Inflammatory macrophage treated with lipopolysaccharide for 1 hour (primary cell): ENCODE measurements at places on chromosomes 3 and 15.
A peak's percentile ranks its signal among the peaks of the same experiment; 100 is the strongest.

GRCh38 chr3:9441501-9442221, 44.2 kb downstream of the SETD5 start:
- no peak for DNase-seq

DNA sequence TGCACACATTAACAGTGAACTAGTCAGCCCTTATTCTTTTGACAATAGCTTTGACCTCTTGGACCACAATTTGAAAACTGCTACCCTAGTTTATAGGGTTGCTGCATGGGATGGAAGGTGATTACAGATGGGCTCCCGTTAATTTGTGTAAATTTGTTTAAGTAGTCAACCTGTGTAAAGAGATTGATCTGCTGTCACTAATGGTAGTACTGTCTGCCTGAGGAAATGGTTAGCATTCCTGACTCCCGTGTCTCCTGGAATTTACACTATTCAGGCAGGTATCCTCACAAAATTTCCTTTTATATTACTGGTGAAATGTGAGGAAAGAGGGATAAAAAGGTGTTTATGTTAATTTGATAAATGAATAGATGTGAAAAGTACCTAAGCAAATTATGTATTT, 15.3 kb upstream of the EBLN2 start:
- DNase-seq = no peak

DNA sequence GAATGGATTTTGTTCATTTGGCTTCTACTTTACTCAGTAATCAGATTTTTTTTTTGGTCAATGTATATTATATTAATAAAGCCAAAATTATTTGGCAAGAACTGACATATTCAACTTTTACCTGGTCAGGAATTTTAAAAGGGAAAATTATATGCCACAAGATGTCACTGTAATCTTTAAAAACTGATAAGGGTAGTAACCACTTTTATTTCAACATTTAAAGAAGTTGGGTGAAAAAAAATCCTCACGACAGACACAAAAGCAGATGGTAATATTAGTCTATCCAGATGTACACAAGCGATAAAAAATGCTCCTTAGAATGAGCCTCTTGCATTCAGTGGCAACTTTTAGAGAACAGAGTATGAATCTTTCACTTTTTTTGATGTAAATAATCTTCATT, 101.9 kb downstream of the SERPINI1 start:
- DNase-seq = peak; percentile 52

- no peak for DNase-seq
Observed at GRCh38 chr3:121819236-121819635, 15.6 kb downstream of the IQCB1 start.

GRCh38 chr3:37097776-37098175, 76.6 kb downstream of the LRRFIP2 start:
- no peak for DNase-seq

- DNase-seq = peak; percentile 88
Observed at GRCh38 chr3:152769523-152769922, 65.4 kb upstream of the P2RY1 start.

- DNase-seq = no peak
Observed at GRCh38 chr3:13484851-13485590, 4.9 kb downstream of the HDAC11 start.

GRCh38 chr15:79378394-79379109, 53.6 kb upstream of the MINAR1 start:
- peak; percentile 33 for DNase-seq

DNA sequence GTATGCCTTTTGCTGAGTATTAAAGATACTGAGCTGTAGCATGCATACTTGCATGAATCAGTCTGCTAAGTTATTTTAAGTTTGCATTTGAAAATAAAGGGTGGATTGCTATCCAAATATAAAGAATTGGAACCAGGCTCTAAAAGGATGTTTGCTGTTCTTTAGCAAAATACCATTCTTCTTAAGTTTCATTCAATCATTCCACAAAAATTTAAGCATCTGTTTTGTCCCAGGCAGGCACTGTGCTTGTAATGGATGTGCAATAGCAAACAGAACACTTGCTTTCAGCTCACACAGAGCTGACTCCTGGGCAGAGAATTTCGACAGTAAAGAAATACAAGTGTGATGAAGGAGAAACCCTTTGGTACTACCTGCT, 151.1 kb downstream of the PGPEP1L start:
- no peak for DNase-seq

DNA sequence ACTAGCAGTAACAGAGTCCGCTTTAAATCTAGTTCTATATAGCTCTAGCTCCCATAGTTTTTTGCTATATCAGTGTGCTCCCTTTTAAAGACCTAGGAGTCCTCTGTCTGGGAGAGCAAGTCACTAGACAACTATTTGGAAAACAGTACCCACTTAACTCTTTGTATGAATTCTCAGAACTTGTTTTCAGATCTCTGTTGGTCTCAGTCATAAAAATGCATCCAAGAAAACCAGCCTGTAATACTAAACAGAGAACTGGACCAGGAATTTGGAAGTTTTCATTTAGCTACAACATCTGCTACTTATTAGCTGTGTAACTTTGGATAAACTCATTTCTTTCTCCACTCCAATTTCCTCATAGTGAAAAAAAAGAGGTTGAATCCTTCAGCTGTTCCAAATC, 56.9 kb upstream of the C3orf49 start:
- no peak for DNase-seq

DNA sequence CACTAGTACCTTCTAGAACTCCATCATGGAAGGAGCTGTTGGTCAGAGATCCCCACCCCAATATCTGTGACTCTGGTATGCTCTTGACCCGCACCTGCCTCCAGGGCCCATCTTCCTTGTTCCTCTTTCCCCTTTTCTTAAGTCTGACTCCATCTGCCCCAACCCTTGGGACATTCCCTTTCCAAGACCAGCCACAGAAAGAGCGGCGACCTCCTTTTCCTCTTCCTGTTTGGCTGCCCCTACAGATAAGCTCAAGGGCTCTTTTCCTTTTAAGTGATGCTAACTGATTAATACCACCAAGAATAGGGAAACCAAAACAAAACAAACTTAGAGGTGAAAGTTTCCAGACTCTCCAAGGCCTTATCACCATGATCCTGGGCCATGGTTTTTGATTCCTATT, 21.9 kb upstream of the ATP8B4 start:
- no peak for DNase-seq
